ENCODE measurements at places on chromosomes 1 and 21. TPM values are rescaled to one million over a fixed set of nuclear protein-coding genes. Genes with fewer than 3 reads are reported as not detected.
A peak's percentile ranks its signal among the peaks of the same experiment; 100 is the strongest.

Gene MAP10
- total RNA-seq: 1.3 TPM

- H3K4me3 ChIP-seq: peak within 1 kb of the TSS; percentile 62
- no peaks in the 10 kb centered on the region for H3K36me3 ChIP-seq
- H3K27ac ChIP-seq: no peak within 1 kb of the TSS
These were observed at the start of gene CR2 for GRCh38 chr1:207454046-207454964. TSS of gene CR2 (plus strand) at chr1:207454328. CDS start at chr1:207454419, 91 bp downstream.

GRCh38 chr1:88581703-88582102 lies 102.4 kb upstream of the PKN2 start:
- H3K4me1 ChIP-seq: no peaks in the 10 kb centered on the region
- DNase-seq: no peak
- H3K4me3 ChIP-seq: no peak overlapping the region
- H3K27me3 ChIP-seq: no peaks in the 10 kb centered on the region
- H3K36me3 ChIP-seq: no peaks in the 10 kb centered on the region
- H3K27ac ChIP-seq: no peak overlapping the region

- H3K4me1 ChIP-seq: no peaks in the 10 kb centered on the region
- H3K27ac ChIP-seq: no peak overlapping the region
- H3K4me3 ChIP-seq: no peak overlapping the region
- H3K27me3 ChIP-seq: no peaks in the 10 kb centered on the region
- no peak for DNase-seq
These were observed 29.8 kb upstream of the GPR52 start for GRCh38 chr1:174417921-174418320.

DNA sequence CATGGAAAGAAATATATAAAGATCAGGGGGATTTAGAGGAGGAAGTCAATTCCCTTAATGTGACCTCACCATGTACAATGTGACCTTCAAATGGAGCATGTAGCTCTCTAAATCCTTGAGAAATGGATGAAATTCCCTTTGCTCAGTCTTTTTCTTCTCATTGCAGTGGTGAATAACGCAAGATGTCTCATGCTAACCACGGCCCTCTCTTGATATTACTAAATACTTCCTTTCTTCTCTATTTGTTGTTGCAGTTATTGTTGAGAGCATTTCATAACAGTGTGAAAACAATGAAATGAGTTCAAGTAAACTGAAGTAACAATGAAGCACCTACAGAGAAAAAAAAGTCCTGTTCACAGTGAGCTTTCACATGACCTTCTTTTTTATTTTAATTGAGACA lies 55.6 kb downstream of the ZNF281 start:
- no peak overlapping the region for H3K4me3 ChIP-seq
- no peaks in the 10 kb centered on the region for H3K36me3 ChIP-seq
- no peaks in the 10 kb centered on the region for H3K4me1 ChIP-seq

Gene CLCA1
- total RNA-seq: not detected

DNA sequence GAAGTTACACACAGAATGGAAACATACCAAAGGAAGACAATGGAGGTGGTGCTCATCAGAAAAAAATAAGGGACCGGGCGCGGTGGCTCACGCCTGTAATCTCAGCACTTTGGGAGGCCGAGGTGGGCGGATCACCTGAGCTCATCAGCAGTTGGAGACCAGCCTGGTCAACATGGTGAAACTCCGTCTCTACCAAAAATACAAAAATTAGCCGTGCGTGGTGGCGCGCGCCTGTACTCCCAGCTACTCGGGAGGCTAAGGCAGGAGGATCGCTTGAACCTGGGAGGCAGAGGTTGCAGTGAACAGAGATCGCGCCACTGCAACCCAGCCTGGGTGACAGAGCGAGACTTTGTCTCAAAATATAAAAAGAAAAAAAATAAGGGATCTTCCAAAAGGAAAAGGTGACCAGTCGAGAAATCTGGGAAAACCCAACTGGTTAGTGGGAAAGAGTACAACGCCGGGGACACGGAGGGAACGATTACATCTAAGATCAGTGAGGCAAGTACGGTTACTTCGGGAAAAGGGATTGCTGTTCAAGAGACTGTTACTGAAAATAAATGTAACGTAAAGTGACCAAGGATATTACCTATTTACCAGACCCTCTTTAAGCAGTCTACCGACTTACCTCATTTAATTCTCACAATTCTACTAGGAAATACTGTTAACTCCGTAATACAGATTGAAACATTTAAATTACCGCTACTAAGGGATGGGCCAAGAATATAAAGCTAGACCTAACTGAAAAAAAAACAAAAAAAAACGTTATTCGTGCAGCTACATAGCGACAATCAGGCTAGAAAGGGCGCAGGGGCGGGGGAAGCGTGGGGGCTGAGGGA lies 822 bp downstream of the CCT3 start:
- H3K27ac ChIP-seq: no peak overlapping the region
- 0 out of 2 replicates have a peak, but pooled peaks cover 2% of the 10 kb centered on the region for H3K4me1 ChIP-seq
- H3K27me3 ChIP-seq: no peaks in the 10 kb centered on the region
- peaks cover 34% of the 10 kb centered on the region for H3K36me3 ChIP-seq
- H3K4me3 ChIP-seq: peak overlapping the region; percentile 97
- no peak for DNase-seq

DNA sequence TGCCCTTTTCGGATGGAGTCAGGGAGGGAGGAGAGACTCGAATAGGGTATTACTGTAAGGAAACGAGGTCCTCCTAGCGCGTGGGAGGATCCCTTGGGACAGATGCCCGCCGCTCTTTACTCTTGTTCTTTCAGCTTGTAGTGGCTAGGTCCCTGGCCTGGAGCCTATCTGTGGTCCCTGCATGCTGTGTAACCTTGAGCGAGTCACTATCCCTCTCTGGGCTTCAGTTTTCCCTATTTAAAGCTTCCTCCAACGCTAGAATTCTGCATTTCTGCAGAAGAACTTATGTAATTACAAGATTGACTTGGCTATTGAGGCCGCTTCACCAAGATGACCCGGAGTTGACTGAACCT lies 744 bp downstream of the MIER1 start:
- H3K27me3 ChIP-seq: no peaks in the 10 kb centered on the region
- peak overlapping the region; percentile 2 for H3K27ac ChIP-seq
- no peaks in the 10 kb centered on the region for H3K4me1 ChIP-seq
- peaks cover 3% of the 10 kb centered on the region for H3K36me3 ChIP-seq

Gene GJA4
- total RNA-seq: 1.4 TPM

Gene CD101
- 1.8 TPM for total RNA-seq

DNA sequence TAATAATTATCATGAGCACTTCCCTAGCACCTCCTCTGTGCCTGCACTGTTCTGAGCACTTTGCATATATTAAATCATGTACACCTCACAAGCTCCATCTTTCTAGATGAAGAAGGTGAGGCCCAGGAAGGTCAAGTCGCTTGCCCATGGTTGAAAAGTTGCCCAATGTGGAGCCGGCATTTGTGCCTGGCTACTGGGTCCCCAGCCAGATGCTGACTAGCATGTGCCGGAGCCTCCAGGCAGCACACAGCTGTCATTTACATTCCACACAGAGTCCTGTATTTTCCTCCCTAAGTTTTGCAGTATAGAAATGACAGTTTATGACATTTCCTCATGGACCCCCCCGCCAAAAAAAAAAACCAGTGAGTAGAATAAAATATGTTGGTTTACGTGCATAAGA lies 94.3 kb downstream of the BCAR3 start:
- H3K27me3 ChIP-seq: no peaks in the 10 kb centered on the region
- no peak overlapping the region for H3K27ac ChIP-seq
- no peak overlapping the region for H3K4me3 ChIP-seq
- no peaks in the 10 kb centered on the region for H3K4me1 ChIP-seq
- peaks cover 26% of the 10 kb centered on the region for H3K36me3 ChIP-seq

- H3K27ac ChIP-seq: no peak overlapping the region
- no peaks in the 10 kb centered on the region for H3K4me1 ChIP-seq
- no peaks in the 10 kb centered on the region for H3K27me3 ChIP-seq
- H3K36me3 ChIP-seq: no peaks in the 10 kb centered on the region
These were observed 724 bp upstream of the CALML6 start for GRCh38 chr1:1914101-1914970.

DNA sequence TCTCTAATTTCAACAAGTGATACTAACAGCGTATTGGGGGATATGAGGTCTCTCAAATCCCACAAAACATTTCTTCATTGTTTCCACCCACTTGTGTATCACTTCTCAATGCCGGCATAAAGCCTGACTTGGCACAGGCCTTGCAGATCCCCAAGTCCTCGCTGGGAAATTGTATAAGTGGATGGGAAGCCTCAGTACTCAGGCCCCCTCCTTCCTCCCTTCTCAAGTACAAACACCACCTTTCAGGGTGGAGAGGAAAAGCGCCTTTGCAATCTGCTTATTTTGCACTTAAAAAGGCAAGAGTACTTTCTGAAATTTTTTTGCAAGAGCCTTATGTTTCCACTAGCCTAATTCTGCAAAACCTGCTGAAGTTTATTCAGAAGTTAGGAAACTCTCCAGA lies 25.8 kb upstream of the KLHDC8A start:
- no peak overlapping the region for H3K4me3 ChIP-seq
- no peaks in the 10 kb centered on the region for H3K36me3 ChIP-seq
- no peaks in the 10 kb centered on the region for H3K27me3 ChIP-seq

Gene FCRLA
- total RNA-seq: not detected

Gene GBP6
- not detected for total RNA-seq

GRCh38 chr1:111956155-111956771 lies 33.2 kb downstream of the KCND3 start:
- DNase-seq: no peak
- no peak overlapping the region for H3K27ac ChIP-seq
- H3K27me3 ChIP-seq: no peaks in the 10 kb centered on the region
- no peaks in the 10 kb centered on the region for H3K36me3 ChIP-seq

DNA sequence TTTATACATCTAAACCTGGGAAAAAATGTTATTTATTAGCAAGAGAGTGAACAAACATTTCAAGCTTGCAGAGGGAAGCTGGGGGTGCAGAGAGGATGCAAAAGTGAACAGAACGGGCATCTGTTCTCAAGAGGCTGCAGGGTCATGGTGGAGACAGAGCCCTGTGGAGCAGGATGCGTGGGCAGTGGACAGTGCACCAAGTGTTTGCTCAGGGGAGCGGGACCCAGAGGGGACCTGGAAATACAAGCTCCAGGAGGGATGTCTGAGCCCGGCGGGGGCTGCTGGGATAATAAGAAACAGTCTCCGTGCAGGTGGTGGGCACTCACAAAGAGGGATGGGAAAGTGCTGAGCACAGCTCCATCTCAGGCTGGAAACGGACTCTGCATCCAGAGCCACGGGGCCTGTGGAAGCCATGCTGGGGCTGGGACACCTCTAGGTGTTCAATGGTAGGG lies 105.3 kb upstream of the SLC45A1 start:
- H3K4me3 ChIP-seq: no peak overlapping the region
- H3K27me3 ChIP-seq: no peaks in the 10 kb centered on the region
- no peak for DNase-seq
- H3K4me1 ChIP-seq: peaks cover 2% of the 10 kb centered on the region
- no peak overlapping the region for H3K27ac ChIP-seq

Gene CREB3L4
- total RNA-seq: 27.7 TPM

- H3K4me1 ChIP-seq: no peaks in the 10 kb centered on the region
- no peak overlapping the region for H3K4me3 ChIP-seq
- no peak for DNase-seq
- no peaks in the 10 kb centered on the region for H3K27me3 ChIP-seq
These were observed 114.1 kb downstream of the CSMD2 start for GRCh38 chr1:34050709-34051485.

GRCh38 chr21:35016071-35016470 lies 33.0 kb downstream of the RUNX1 start:
- H3K27me3 ChIP-seq: no peaks in the 10 kb centered on the region
- H3K4me1 ChIP-seq: no peaks in the 10 kb centered on the region
- no peaks in the 10 kb centered on the region for H3K36me3 ChIP-seq
- H3K27ac ChIP-seq: no peak overlapping the region
- no peak overlapping the region for H3K4me3 ChIP-seq

Gene DCST1
- total RNA-seq: not detected

Gene FCER1G
- 0.90 TPM for total RNA-seq

Gene KIF21B
- 7.0 TPM for total RNA-seq

- H3K27me3 ChIP-seq: no peaks in the 10 kb centered on the region
- H3K4me1 ChIP-seq: no peaks in the 10 kb centered on the region
- no peak overlapping the region for H3K27ac ChIP-seq
- H3K4me3 ChIP-seq: no peak overlapping the region
- peaks cover 9% of the 10 kb centered on the region for H3K36me3 ChIP-seq
These were observed 33.9 kb upstream of the TSNAX start for GRCh38 chr1:231494439-231495110.

GRCh38 chr21:42435833-42436232 lies 32.1 kb downstream of the UBASH3A start:
- no peak overlapping the region for H3K27ac ChIP-seq
- H3K36me3 ChIP-seq: no peaks in the 10 kb centered on the region
- H3K4me3 ChIP-seq: no peak overlapping the region
- no peaks in the 10 kb centered on the region for H3K4me1 ChIP-seq
- no peaks in the 10 kb centered on the region for H3K27me3 ChIP-seq
- DNase-seq: no peak

Gene ELOVL1
- total RNA-seq: 21.6 TPM

DNA sequence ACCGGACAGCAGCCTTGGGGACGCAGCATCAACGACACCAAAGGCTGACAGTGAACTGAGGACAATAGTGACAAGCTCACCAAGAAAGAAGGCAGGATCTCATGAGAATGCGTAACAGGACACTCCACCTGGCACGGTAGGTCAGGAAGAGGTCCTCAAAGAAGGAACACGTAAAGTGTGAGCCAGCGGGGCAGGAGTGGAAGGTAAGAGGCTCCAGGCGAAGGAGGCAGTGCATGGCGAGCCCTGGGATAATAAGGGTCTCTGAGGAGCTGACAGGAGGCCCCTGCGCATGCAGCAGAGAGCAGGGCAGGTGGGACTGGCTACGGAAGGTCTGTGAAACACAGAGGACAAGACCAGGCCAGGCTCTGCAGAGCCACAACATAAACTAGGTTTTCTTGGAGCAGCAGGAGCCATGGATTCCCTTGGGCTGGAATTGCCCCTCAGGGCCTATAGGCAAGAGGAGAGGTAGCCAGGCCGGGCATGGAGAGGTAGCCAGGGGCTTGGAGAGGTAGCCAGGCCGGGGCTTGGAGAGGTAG lies 8.2 kb downstream of the LSS start:
- H3K27me3 ChIP-seq: no peaks in the 10 kb centered on the region
- no peak overlapping the region for H3K27ac ChIP-seq
- H3K36me3 ChIP-seq: peaks cover 33% of the 10 kb centered on the region

- peaks cover 2% of the 10 kb centered on the region for H3K4me1 ChIP-seq
- no peak overlapping the region for H3K4me3 ChIP-seq
- H3K27ac ChIP-seq: no peak overlapping the region
- peak; percentile 59 for DNase-seq
- no peaks in the 10 kb centered on the region for H3K27me3 ChIP-seq
- H3K36me3 ChIP-seq: peaks cover 21% of the 10 kb centered on the region
These were observed 33.5 kb downstream of the EPHA2 start for GRCh38 chr1:16122350-16122881.

- no peaks in the 10 kb centered on the region for H3K4me1 ChIP-seq
- H3K27ac ChIP-seq: no peak overlapping the region
- H3K27me3 ChIP-seq: no peaks in the 10 kb centered on the region
- no peak for DNase-seq
- H3K36me3 ChIP-seq: no peaks in the 10 kb centered on the region
- no peak overlapping the region for H3K4me3 ChIP-seq
These were observed 1392.9 kb downstream of the BRINP3 start for GRCh38 chr1:189084811-189085210.

GRCh38 chr1:185566995-185567394 lies 167.2 kb upstream of the HMCN1 start:
- H3K4me3 ChIP-seq: no peak overlapping the region
- H3K27ac ChIP-seq: no peak overlapping the region
- H3K27me3 ChIP-seq: no peaks in the 10 kb centered on the region

- peaks cover 2% of the 10 kb centered on the region for H3K4me1 ChIP-seq
- H3K4me3 ChIP-seq: peak overlapping the region; percentile 42
- H3K27ac ChIP-seq: no peak overlapping the region
- no peak for DNase-seq
- no peaks in the 10 kb centered on the region for H3K27me3 ChIP-seq
These were observed 2.4 kb downstream of the VPS13D start for GRCh38 chr1:12232221-12232620.

All from H9 (cell line).